ENCODE measurements at places on chromosomes 12 and 14. TPM values are rescaled to one million over a fixed set of nuclear protein-coding genes. Genes with fewer than 3 reads are reported as not detected.

Gene CAPS2
- total RNA-seq: 14.1 TPM

DNA sequence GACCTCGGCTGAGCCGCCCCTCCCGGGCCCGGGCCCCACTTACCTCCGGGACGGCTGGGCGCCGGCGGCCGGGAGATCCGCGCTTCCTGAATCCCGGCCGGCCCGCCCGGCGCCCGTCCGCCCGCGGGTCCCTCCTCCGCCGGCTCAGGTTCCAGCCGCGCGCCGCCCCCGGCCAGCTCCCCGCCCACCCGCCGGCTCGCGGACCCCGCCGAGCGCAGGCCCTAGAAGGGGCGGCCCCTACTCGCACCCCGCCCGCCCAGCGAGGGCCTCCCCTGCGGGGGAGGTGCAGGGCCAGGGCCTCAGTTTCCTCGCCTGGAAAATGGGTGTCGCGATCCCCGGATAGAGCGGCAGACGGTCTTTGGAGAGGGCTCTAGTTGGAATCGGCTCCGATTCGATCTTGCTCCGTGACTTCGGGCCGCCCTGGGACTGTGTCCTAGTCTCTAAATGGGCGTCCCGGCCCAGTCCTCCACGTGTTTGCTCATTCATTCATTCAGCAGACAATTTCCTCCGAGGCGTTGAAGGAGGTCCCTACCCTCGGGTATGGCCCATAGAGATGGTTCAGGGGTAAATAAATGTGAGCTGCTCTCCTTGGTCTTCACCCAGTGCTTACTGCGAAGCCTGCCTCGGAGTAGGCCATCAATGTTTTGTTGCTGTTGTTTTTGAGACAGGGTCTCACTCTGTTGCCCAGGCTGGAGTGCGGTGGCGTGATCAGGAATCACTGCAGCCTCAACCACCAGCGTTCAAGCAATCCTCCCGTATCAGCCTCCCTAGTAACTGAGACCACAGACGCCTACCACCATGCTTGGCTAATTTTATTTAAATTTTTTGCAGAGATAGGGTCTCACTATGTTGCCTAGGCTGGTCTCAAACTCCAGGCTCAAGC lies at the start of gene TRPV4:
Gene TRPV4 (minus strand): TSS at position 92 of the 883 bp plus-strand sequence. CDS start 18,602 bp downstream, outside the sequence.
- DNase-seq: peak; percentile 61

- DNase-seq: no peak
Observed at GRCh38 chr12:29438752-29439408, 57.9 kb upstream of the ERGIC2 start.

DNA sequence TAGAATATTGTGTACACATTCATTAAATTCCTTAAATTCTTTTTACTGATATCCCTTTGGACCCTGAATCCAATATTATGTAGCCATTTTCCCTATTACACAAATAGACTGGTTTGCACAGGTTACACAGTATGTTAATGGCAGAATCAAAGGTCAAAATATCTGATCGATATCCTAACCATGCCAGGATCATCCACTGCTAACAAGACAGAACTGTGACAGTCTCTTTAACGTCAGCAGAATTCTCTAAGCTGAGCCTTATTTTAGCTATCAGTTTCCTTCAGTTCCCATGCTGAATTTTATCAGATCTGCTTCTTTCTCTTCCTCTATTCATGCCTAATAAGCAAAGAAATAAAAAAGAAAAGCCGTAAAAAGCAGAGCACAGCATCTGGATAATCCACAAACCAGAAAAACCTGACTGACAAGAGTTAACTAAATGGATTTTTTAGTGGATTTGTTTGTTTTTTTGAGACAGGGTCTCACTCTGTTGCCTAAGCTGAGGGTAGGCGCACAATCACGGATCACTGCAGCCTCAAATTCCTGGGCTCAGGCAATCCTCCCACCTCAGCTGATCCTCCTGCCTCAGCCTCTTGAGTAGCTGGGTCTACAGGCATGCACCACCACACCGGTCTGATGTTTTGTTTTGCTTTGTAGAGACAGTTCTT lies 130.4 kb downstream of the PAWR start:
- no peak for DNase-seq

DNA sequence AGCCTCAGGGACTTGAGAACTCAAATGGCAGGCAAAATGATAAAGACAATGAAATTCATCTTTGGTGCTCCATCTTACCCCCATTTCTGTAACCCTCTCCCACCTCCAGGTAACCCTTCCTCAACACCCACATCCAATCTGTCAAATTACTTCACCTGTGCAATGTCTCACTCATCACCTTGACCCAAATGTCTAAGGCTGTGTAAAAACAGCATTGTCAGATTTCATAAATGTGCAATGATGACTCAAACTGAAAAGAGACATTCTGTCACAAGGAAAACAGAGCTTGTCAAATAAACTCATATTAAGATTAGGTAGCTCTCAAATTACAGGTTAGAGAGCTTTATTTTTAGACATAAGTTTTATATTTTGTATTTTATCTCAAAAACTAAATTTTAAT lies 19.9 kb upstream of the COCH start:
- DNase-seq: no peak

Gene GPR68
- 1.7 TPM for total RNA-seq

Gene PTPRO
- 4.6 TPM for total RNA-seq

DNA sequence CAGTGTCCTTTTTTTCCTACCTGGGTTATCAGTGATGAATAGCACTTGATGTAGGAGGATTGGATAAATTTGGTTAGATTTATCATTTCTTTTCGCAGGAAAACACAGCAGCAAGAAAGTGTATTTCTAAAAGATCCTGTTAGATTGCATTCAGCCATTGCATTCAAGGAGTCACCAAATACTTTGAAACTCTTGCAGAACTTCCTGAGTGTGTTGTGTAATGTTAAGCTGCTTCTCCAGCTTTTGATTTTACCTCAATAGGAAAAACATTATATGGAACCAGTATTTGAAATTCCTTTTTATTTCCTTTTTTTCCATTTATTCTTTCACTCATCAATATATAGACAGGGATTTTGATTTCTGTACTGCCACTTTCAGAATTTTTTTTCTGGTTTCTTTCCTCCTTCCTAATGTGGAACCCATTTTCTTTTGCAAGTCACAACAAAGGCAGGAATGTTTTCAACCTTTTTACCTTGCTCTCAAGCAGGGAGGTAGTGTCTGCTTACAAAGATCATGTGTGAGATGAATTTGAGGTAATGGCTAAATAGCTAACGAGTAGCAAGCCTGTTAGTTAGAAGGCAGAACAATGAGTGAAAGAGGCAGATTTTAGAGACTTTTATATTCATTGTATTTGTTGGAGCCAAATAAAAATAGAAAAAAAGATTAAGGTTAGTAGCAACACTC lies 56.2 kb downstream of the PPHLN1 start:
- DNase-seq: no peak

DNA sequence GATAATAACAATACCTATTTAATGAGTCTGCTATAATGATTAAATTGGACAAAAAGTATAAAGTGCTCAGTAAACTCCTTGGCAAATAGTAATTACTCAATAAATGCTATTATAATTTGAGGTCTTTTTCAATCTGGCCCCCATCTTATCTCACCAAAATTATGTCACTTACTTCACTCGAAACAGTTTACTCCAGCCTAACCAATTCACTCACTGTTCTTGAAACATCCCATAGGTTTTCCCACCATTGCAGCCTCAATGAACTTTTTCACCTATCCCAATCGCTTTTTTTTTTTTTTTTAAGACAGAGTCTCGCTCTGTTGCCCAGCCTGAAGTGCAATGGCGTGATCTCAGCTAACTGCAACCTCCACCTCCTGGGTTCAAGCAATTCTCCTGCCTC lies 17.5 kb upstream of the PRKAG1 start:
- no peak for DNase-seq

Gene UNC119B
- 44.5 TPM for total RNA-seq

DNA sequence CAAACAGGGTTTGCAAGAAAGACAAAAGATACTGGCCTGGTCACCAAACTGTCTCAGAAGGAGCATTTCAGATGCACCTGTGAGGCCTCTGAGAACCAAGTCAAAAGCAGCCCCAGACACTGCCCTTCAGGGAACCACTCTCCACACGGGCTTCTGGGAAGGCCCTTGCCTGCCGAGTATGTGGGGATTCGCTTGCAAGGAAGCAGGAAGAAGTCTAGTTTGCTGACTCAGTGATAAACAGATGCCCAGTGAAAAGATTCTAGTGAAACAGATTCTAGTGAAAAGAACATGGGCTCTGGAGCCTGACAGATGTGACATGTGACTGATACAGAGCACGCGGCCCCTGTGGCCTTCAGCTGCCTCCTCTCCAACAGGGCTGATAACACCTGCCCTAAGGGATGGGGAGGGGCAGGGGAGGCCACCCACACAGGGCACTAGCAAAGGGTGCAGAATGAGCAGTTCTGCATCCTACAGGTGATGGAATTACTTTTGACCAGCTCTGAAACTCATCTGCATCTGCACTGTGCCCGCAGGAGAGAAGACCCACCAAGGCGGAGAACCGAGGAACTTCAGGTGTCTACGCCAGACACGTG lies 19.1 kb downstream of the AMN start:
- no peak for DNase-seq

DNA sequence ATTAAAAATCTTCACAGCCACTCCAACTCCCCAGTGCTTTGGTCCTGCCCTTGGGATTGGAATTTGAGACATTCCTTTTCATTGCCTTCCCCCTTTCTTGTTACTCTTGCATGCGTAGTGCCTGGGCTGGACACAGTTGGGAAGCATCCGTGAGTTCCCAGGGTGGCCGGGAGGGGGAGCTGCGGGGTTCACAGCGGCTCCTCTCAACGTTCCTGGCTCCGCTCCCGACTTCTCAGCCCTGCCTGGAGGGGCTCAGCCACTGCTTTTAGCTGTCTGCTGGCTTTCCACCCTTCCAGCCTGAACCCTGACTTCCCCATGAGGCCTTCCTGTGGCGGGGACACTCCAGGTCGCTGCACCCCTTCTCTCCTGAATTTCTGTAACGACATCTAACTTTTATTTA lies 3.2 kb downstream of the TEX52 start:
- peak; percentile 89 for DNase-seq

DNA sequence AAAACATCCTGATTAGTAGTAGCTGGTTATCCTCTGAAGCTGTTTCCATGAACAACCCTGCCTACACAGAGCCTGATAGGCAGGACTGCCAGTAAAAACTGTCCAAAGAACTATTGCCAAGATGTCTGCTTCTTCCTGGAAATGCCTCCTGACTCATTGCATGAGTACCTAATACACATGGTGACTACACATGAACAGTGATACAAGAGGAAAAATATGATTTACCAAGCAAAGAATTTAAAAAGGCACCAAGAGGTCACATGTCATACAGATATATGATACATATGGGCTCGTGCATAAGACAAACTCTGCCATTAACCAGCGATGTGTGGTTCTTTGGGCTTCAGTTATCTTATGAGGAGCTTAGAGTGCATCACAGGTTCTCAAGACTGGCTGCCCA lies 552.3 kb downstream of the SLC16A7 start:
- no peak for DNase-seq

DNA sequence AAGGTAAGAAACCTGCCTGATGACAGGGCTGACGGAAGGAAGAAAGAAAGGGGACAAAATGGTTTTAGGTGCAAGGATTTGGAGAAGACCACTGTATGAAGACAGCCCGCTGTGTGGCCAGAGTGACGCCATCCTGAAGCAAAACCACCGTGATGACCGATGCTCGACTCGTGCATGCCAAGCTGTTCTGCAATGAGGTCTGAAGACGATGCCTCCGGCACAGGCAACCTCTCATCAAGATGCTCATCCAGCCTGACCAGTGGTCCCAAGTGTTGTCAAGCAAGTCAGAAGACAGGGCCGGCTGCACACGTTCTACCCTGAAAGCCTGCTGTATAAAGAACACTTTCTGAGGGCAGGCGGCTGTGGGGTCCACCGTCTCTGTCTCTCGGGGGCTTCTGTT lies 34.8 kb downstream of the STX2 start:
- DNase-seq: no peak

DNA sequence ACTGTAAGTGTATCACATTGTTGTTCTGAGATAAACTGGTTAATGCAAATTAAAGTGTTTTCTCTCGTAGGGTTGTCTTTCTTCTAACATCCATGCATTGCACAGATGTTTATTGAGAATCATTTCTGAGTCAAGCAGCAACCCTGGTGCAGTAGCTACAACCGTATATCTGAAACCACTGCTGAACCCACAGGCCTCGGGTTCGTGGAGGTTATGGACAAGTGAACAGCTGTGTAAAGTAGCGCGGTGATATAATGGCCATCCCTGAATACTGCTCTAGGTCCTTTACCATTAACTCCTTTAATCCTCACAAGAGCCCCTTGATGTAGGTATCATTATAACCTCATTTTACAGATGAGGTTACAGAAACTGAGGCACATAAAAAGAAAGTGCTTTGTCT lies 486.1 kb upstream of the TMEM132C start:
- DNase-seq: no peak

DNA sequence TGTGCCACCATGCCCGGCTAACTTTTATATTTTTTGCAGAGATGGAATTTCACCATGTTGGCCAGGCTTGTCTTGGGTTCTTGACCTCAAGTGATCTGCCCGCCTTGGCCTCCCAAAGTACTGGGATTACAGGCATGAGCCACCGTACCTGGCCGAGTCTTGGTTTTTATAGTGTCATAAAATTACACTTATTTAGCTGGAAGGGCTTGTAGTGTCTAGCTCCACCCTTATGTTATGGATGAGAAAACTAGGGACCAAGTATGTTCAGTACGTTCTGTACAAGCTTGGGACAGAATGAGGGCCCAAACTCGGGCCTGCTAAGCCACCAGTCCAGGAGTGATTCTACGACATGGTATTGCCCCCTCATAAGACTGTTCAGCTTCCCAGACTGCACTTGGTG lies 35.1 kb downstream of the SYNE2 start:
- no peak for DNase-seq

Gene PTPN6
- total RNA-seq: 70.8 TPM

DNA sequence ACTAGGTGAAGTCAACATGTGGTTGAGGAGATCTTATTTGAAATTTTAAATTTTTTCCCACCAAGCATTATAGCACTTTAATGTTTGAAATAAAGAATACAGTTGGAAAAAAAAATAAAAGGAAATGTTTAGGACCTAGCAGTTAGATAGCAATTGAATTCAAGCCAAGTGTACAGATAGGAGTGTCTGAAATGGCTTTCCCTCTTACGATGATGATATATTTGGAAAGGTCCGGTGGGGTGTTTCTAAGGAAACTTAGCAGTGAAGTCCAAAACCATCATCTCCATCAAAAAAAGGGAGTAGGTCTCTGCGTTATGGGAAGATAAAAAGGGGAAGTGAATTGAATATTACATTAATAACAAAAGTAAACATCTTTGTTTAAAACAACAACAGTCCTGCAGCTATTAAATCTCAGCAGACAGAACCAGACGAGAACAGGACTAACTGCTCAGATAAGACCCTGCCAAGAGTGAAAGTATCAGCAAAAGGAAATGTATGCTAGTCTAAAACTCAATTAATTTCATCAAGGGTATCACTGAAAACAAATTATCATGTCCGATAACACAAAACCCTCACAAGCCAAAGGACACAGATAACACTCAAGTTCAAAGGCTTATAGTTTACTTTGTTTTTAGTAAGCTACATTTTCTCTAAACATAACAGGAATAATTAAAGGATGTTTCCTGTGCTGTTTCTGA lies 242.0 kb downstream of the BMP4 start:
- DNase-seq: peak; percentile 39

Gene OR5AU1
- total RNA-seq: not detected

Gene DIO2
- total RNA-seq: 0.38 TPM

GRCh38 chr14:88559852-88560251 lies 3.0 kb upstream of the ZC3H14 start:
- DNase-seq: peak; percentile 46
